ENCODE measurements at places on chromosomes 7 and 10.

DNA sequence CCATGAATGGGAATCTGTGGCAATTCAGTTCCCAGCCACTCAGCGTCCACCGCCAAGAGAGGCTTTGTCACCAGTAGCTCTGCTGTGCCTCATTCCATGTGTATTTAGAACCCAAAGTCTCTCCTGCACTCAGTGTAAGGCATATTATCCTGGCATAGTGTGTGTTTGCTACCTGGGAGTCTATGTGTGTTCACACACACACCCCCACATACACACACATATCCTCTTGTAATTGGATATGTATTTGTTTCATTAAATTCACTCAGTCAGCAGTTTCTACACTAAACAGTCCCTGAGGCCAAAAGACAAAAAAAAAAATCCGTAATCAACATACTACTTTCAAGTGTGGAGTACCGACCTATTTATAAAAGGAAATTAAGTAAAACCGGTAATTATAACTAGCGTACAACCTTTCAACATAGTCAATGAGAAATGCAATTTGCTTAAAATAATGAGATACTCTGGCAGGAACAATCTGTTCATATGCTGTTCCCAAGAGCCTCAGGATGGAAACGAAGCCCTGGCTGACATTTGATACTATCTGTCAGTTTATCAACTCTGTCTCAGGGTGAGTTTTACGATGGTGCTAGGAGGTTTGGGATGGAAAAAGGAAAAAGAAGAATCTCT lies 425.8 kb upstream of the CELF2 start:
- no peak for DNase-seq

GRCh38 chr7:136911344-136911743 lies 42.9 kb downstream of the CHRM2 start:
- no peak for DNase-seq

DNA sequence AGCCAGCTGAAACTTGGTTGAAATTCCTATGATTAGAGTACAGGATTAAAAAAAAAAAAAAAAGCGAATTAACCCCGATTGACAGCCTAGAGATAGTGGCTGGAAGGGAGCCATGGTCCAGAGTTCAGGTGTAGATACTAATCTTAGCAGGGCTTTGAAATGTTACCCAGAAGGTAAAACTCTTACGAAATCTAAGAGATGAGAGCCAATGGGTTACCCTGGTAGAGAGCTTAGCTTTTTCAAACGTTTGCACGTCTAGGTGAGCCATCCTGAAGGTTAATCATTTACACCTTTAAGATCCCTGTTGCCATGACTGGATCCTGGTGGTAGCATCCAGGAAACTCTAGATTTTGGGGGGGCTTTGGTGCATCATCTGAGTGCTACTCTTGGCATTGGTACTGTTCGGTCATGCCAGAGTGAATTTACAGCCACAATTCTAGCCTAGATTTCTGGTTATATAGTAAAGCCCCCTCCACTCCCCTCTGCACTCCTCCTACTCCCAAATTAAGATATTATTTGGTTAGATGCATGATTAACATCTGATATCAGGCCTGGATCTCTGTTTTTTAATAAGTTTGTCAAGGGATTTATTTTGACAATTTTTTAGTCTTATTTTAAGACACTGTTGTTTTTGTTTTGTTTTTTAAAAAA lies 1.2 kb downstream of the AGFG2 start:
- no peak for DNase-seq

DNA sequence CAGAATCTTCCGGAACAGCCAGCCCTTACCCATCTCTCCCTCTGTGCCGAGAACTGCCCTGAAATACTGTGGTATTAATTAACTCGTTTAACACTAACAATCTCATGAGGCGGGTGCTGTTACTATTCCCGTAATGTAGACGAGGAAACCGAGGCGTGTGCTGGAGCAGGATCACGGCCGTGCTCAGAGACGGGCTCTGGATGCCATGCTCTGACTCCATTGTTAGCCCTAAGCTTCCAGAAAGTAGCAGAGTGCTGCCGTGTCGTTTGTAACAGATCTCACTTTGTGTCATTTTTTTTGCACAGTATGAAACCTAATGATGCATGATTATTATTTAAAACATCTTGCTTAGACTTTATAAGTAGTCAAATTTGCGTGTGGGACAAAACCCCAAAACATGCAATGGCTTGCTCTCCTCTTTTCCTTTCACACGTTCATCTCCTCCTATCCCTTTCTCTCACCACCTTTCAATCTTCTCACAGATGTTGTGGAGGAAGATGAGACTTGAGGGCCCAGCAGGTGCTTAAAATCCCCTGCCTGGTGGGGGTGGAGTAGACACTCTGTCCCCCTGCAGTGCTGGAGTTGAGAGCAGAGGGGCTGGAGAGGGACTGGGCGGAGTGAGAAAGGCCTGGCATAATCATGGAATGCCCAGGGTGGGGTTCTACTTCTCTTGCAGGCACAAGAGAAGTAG lies 482 bp upstream of the ACTR3C start:
- no peak for DNase-seq

DNA sequence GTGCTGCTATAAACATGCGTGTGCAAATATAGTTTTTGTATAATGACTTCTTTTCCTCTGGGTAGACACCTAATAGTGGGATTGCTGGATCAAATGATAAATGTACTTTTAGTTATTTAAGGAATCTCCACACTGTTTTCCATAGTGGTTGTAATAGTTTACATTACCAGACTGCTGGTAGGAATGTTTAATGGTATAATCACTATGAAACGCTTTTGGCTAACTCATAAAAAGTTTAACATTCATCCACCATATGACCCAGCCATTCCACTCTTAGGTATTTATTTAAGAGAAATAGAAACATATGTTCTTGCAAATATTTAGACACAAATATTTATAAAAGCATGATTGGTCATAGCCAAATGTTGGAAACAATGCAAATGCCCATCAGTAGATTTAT lies 32.1 kb upstream of the TFEC start:
- no peak for DNase-seq

All from NCI-H1417 treated with DMSO at 0.1 percent for 48 hours (cell line).